ENCODE measurements at places on chromosomes 1 and 21. TPM values are rescaled to one million over a fixed set of nuclear protein-coding genes. Genes with fewer than 3 reads are reported as not detected.

DNA sequence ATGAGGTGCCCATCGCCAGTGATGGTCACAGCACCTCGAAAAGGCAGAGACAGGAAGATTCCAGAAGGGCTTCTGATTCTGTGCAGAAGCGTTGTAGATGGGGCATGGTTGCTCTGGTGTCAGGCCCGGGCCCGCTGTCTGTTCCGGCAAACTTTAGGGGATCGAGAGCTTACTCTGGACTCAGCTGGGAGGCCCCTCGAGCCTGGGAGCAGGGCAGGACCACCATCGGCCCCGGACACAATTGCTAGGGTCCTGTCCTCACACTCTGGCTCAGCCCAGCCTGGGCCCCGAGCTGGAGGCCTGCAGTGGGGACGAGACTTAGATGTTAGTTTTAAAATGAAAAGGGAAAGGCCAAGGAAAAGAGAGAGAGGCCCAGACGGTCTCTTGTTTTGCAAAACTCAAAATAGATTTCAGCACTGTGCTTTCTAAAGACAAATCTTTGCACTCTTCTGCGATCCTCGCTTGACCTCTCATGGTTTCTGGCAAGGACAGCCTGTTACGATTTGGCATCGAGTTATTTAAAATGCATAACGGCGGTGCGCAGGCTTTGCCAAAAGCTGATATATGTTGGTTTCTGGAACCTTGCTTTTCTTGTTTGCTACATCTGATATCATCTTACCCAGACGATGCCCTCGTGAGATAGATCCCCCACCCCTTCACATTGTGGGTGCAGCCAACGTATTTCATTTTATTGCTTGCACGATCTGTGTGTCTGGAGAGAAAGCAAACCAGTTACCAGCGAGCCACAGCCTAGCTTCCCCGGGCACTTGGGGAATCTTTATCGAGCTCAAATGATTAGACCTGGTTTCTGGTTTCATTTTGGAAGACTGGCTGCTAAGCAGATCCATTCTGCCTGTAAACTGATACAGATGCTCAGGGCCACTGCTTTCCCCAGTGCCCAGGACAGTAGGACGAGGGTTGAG, 58.0 kb downstream of the PRDM16 start:
- H3K36me3 ChIP-seq: peaks cover 6% of the 10 kb centered on the region
- peaks cover 8% of the 10 kb centered on the region for H3K27me3 ChIP-seq
- DNase-seq: no peak
- H3K27ac ChIP-seq: no peak overlapping the region
- H3K4me3 ChIP-seq: no peak overlapping the region

The ATAD3C gene
- total RNA-seq: not detected

DNA sequence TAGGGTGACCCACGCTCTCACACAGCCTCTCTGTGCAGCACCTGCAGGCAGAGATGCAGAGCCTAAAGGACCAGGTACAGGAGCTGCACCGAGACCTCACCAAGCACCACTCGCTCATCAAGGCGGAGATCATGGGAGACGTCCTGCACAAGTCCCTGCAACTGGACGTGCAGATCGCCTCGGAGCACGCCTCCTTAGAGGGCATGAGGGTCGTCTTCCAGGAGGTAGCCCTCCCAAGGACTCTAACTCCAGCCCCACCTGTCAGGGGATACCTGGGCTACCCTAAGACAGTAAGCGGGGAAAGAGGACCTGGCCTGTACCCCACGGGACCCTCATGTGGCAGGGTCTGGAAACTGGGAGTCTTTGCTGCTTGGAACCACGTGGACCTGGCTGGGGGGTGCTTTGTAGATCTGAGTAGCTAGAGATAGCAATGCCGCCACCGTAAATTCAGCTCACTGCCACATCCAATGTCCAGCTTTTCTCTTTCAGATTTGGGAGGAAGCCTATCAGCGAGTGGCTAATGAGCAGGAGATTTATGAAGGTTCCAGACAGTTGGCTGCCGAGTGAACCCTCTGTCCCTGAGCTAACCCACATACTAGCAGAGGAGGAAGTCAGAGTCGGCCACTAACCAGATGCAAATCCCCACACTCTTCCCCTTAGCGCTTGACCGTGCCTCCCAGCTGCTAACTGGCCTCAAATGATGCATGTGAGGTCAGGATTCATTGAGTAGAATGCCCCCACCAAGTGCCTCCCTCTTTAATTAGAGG, 6.5 kb downstream of the RNF207 start:
- no peaks in the 10 kb centered on the region for H3K36me3 ChIP-seq
- H3K27me3 ChIP-seq: peaks cover 1% of the 10 kb centered on the region

The C1orf21 gene
- total RNA-seq: 4.0 TPM

DNA sequence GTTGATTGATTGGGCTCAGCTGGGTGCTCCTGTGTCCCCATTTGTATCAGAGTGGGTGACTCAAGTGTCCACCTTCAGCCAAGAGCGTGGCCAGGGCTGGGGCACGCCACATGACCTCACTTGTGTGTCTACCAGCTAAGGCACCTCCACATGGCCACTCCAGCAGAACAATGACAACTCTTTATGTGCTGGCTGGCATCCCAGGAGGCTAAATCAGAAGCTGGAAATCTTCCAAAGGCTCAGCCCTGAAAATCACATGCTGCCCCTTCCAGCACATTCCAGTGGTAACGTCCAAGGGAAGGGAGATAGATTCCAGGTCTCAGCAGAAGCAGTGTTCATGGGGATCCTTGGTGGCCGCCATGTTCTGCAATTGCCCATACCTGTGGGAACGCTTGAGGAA, 585.5 kb downstream of the AJAP1 start:
- no peaks in the 10 kb centered on the region for H3K4me1 ChIP-seq
- no peak overlapping the region for H3K27ac ChIP-seq
- H3K36me3 ChIP-seq: peaks cover 5% of the 10 kb centered on the region
- no peak overlapping the region for H3K4me3 ChIP-seq
- no peak for DNase-seq

DNA sequence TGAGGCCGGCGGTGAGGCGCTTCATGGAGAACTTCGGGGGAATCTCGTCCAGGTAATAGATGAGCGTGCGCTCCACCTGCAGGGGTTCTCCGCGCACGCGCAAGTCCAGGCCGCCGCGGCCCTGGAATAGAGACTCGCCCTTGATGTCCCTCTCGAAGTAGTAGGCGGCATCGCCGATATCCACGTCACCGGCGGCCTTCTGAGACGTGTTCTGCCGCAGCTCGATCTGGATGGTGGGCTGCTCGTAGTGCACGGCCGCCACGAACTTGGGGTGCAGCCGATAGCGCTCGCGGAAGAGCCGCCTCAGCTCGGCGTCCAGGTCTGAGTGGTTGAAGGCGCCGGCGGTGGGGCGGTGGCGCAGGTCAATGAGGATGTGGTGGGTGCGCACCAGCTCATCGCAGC, 726 bp downstream of the TACSTD2 start:
- peak overlapping the region; percentile 76 for H3K4me3 ChIP-seq
- H3K4me1 ChIP-seq: peaks cover 44% of the 10 kb centered on the region
- no peak for DNase-seq
- peaks cover 47% of the 10 kb centered on the region for H3K27me3 ChIP-seq
- H3K27ac ChIP-seq: peak overlapping the region; percentile 76

- peak overlapping the region; percentile 94 for H3K4me3 ChIP-seq
- H3K4me1 ChIP-seq: peaks cover 29% of the 10 kb centered on the region
- peak; percentile 84 for DNase-seq
- peak overlapping the region; percentile 97 for H3K27ac ChIP-seq
These were observed 309 bp downstream of the NSL1 start for GRCh38 chr1:212791261-212791675.

The AMY2A gene
- not detected for total RNA-seq

DNA sequence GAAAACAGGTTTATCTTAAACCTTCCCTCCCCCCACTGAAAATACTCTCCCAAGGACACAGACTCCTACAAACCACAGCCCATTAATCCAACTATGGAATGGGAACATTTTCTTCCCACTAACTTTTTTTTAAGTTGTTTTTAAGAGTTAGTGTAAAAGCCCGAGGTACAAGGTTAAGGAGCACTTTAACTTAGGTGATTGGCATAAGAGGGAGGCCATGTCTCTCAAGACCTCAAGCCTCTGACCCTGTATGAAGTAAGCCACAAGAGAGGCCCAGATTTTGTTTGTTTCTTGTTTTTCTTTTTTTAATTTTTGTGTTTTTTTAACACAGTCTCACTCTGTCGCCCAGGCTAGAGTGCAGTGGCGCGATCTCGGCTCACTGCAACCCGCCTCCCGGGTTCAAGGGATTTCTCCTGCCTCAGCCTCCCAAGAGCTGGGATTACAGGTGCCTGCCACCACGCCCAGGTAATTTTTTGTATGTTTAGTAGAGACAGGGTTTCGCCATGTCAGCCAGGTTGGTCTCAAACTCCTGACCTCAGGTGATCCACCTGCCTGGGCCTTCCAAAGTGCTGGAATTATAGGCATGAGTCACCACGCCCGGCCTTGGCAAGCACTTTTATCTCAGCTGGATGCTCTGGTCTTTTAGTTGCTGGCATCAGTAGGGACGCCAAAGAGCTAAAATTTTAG, 14.4 kb downstream of the ARMH1 start:
- no peak for DNase-seq
- no peaks in the 10 kb centered on the region for H3K4me1 ChIP-seq
- peaks cover 6% of the 10 kb centered on the region for H3K27me3 ChIP-seq

DNA sequence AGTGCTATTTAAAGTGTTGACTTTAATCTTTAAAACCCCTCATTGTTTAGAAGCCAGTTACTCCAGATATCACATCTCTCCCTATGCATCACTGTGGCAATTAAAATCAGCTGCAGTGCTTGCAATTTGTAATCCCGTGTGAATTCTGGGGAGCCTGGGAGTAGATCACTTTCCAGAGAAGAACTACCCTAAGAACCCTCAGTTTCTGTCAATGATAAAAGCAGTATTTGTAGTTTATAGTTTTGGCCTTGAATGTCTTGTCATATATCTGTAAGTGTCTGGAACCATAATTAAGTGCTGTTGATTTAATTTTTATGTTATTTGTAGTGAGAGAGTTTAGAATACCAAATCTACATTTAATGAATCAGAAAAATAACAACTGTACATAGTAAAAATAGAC, 5.5 kb upstream of the SPAG17 start:
- H3K4me3 ChIP-seq: no peak overlapping the region
- DNase-seq: no peak
- peaks cover 2% of the 10 kb centered on the region for H3K4me1 ChIP-seq
- H3K27me3 ChIP-seq: no peaks in the 10 kb centered on the region
- H3K27ac ChIP-seq: no peak overlapping the region

- H3K27ac ChIP-seq: no peak overlapping the region
- no peak overlapping the region for H3K4me3 ChIP-seq
- H3K27me3 ChIP-seq: no peaks in the 10 kb centered on the region
- H3K4me1 ChIP-seq: peaks cover 22% of the 10 kb centered on the region
- no peak for DNase-seq
- no peaks in the 10 kb centered on the region for H3K36me3 ChIP-seq
These were observed 98.0 kb downstream of the DENND1B start for GRCh38 chr1:197677313-197677712.

GRCh38 chr1:156833603-156834002, 17.0 kb upstream of the SH2D2A start:
- DNase-seq: no peak
- no peaks in the 10 kb centered on the region for H3K36me3 ChIP-seq
- H3K4me1 ChIP-seq: peaks cover 5% of the 10 kb centered on the region
- no peak overlapping the region for H3K27ac ChIP-seq

- no peak for DNase-seq
- H3K4me3 ChIP-seq: no peak overlapping the region
- no peak overlapping the region for H3K27ac ChIP-seq
- H3K36me3 ChIP-seq: no peaks in the 10 kb centered on the region
- H3K4me1 ChIP-seq: no peaks in the 10 kb centered on the region
- H3K27me3 ChIP-seq: peaks cover 55% of the 10 kb centered on the region
These were observed 34.2 kb downstream of the PKP1 start for GRCh38 chr1:201317551-201317950.

The CCDC24 gene
- 7.9 TPM for total RNA-seq

DNA sequence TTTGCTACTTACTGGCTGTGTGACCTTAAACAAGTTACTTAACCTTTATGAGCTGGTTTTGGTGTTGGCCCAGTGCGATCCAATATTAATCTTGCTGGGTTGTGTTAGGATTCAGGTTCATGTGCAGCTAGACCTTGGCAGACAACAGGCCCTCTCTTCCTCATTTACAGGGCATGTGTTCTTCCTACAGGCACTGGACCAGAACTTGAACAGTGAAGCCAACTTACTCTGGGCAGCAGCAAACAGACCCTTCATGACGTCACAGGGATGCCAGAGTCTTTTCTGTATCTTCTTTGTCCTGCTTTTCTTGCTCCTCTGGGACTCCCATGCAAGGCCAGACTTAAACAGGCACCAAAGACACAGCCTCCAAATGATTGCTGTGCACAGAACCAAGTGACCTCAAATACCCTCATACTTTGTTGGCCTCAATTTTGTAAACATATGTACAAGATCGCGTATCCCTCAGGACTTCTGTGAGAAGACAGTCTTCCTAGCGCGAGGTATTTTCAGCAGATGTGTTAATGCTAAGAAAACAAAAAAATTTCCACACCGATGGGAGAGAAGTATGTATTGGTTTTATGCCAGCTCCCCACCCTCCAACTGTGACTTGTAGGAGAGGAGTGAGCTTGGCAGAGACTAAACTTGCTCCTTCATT, 73.7 kb downstream of the URB2 start:
- H3K4me3 ChIP-seq: no peak overlapping the region
- H3K36me3 ChIP-seq: no peaks in the 10 kb centered on the region
- H3K4me1 ChIP-seq: no peaks in the 10 kb centered on the region
- no peak overlapping the region for H3K27ac ChIP-seq
- DNase-seq: no peak

DNA sequence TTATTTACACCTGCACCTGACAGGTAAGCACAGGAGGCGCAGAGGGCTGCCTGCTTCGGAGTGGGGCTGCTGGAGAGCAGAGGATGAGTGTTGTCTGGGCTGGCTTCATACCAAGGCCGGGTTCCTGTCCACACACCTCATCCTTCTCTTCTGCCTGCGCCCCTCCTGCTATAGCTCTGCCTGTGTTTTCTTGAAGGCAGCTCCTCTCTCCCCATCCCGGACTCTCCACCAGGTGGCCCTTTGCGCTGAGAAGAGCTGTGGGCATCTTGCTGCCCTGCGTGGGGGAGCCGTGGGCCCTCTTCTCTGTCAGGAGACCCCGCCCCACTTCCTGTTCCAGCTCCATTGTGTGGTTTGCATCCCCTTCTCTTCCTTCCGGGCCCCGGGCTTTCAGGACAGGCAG, 35.0 kb downstream of the ARHGEF10L start:
- H3K4me1 ChIP-seq: peaks cover 14% of the 10 kb centered on the region
- no peak overlapping the region for H3K27ac ChIP-seq
- H3K27me3 ChIP-seq: peaks cover 1% of the 10 kb centered on the region
- no peaks in the 10 kb centered on the region for H3K36me3 ChIP-seq

The KCNA10 gene
- not detected for total RNA-seq

The SDHB gene
- 109 TPM for total RNA-seq

GRCh38 chr1:26677306-26678115, 18.3 kb upstream of the ARID1A start:
- H3K36me3 ChIP-seq: no peaks in the 10 kb centered on the region
- H3K27me3 ChIP-seq: peaks cover 7% of the 10 kb centered on the region
- H3K27ac ChIP-seq: no peak overlapping the region
- peak overlapping the region; percentile 61 for H3K4me3 ChIP-seq
- DNase-seq: peak; percentile 67

- peaks cover 25% of the 10 kb centered on the region for H3K36me3 ChIP-seq
- peaks cover 26% of the 10 kb centered on the region for H3K4me1 ChIP-seq
- H3K27me3 ChIP-seq: peaks cover 8% of the 10 kb centered on the region
- peak overlapping the region; percentile 13 for H3K27ac ChIP-seq
These were observed 4.4 kb downstream of the JTB start for GRCh38 chr1:153973071-153973470.

The CFAP74 gene
- total RNA-seq: not detected

GRCh38 chr1:247317702-247318101, 14.0 kb downstream of the ZNF496 start:
- no peak for DNase-seq
- H3K27ac ChIP-seq: no peak overlapping the region
- no peaks in the 10 kb centered on the region for H3K27me3 ChIP-seq
- peaks cover 11% of the 10 kb centered on the region for H3K36me3 ChIP-seq

Measured in HFFc6 (cell line).